ENCODE measurements at places on chromosomes 1 and 21.

DNA sequence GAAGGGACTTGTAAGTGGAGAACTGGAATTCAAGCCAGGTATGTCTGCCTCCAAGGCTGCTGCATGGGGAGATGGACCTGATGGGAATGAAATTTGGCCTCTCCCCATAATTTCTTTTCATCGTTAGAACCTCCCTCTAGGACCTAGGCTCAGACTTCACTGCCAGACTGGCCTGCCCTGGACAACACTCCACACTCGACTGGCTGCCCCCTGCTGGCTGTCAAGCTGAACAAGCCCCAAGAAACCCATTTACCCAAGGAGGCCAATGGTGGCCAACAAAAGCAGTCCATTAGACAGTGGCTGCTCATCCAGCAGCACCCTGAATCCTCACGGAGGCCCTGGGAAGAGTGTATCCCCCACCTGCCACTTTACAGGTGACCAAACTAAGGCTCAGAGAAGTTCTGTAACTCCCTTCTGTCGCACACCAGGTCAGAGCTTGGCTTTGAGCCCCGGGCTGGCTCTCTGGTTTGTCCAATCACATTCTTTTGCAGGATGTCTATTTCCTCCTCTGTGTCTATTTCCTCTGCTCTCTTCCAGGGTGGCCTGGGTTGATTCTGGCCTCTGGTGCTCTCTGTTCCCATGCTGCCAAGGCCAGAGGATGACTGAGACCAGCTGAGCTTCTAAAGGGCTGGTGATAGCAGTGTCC is 3.8 kb downstream of the RNF186 start:
- no peak for DNase-seq

- DNase-seq: no peak
Observed at GRCh38 chr1:100229681-100230443, 19.8 kb downstream of the DBT start.

- no peak for DNase-seq
Observed at GRCh38 chr1:101247404-101248287, 10.8 kb downstream of the S1PR1 start.

GRCh38 chr1:55396381-55396891 is 181.3 kb upstream of the USP24 start:
- no peak for DNase-seq

DNA sequence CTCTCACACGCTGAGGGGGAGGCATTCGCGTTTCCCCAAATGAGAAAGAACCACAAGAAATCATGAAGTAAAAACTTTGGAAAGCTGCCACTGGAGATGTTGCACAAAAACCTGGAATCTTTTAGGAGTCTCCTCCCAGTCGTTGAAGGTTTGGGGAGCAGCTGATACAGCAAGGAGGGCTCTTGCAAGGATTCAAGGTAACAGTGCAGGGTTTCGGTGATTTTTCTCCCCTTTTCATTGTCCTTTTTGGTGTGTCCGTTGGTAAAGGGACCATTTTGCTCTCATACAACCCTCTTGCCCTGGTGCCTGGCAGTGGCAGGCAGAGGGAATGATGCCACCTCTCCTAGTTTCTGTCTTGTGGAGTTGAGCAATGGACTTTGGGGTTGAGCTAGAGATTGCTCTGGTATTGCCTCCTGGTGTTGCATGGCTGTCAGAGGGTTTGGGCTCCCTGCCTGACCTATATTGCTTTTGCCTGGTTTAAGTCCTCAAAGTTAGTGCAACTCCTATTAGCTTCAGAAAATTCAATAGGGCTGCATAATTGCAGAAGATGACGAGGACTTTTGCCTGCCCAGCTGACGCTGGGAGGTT is 872 bp downstream of the BRINP2 start:
- no peak for DNase-seq

DNA sequence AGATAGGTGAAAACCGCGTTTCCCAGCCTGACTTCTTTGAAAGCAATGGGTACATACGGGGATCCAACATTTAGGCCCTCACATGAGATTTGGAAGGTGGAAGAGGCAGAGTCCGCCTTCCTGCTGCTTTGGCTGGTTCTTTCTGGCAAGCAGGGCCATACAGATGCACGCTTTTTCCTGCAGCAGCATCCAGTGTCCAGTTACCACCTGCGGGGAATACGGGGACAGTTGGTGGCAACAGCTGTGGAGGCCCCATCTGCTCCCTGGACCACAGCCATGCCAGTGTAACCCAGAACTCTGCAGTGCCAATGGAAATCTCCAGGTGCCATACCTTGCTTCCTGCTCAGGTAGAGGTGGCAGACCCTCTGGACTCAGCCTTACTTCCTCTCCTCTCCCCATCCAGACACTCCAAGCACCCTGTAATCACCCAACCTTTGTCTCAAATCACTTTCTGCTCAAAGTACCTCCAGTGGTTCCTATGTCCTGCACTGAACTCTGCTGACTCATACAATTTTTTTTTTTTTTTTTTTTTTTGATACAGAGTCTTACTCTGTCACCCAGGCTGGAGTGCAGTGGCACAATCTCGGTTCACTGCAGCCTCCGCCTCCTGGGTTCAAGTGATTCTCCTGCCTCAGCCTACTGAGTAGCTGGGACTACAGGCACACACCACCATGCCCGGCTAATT is 68.3 kb downstream of the SLC16A1 start:
- no peak for DNase-seq

- no peak for DNase-seq
Observed at GRCh38 chr1:60746278-60746791, 336.0 kb upstream of the NFIA start.

GRCh38 chr21:35810431-35810970 is 249.8 kb downstream of the SETD4 start:
- DNase-seq: no peak

- DNase-seq: no peak
Observed at GRCh38 chr1:151621351-151621750, 9.5 kb downstream of the SNX27 start.

DNA sequence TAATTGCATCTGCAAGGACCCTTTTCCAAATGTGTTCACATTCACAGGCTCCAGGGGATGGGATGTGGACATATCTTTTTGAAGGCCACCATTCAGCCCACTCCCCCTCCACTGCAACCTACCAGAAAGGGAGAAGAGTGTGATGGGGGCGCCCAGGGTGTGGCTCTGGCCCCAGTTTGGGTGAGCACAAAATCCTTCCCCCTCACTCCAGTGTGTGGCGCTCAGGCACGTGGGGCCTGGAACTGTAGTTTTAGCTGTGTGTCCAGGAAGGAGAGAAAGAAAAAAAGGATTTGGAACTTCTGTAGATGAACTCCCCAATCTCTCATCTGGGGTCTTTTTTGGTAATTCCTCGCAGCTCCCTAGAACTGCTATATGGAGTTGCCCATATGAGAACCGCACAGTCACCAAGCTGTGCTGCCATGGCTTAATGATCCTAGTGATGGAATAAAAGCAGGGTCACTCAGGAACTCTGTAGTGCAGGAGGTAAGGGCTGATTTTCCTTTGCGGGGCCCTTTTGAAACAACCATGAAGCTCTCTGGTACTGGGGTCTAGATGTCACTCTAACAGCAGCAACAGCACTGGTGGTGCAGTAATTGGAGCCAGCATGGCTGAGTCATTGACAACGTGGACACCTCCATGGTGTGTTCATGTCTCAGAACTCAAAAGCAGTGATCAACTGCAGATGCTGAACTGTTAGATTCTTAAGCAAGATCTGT is 17.0 kb downstream of the AGT start:
- no peak for DNase-seq

- DNase-seq: no peak
Observed at GRCh38 chr1:32051706-32052105, 21.0 kb upstream of the TMEM39B start.

DNA sequence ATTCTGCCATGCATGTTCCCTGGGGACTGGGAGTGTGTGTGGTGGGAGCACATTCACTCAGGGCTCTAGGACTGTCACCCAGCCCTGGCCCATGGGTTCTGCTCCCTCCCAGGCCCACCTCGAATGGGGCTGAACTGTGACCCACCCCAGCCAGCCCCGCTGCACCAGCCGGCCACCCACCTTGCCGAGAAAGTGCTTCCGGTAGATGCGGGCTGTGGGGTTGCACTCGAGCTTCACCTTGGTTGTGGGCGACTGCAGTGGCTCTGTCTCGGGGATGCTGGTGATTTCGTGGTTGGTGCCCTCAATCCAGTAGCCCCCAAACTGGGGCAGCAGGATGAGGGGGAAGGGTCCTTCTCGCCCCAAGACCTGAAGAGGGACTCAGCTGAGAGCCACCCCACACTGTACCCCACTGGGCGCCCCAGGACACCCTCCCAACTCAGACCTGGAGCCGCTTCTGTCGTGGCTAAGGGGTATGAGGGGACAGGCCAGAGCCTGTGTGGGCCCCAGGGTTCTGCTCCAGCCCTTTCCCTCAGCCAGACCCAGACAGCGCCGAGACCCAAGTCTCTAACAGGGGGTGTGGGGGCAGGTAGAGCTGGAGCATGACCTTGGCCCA is 51.9 kb downstream of the RAP1GAP start:
- no peak for DNase-seq

DNA sequence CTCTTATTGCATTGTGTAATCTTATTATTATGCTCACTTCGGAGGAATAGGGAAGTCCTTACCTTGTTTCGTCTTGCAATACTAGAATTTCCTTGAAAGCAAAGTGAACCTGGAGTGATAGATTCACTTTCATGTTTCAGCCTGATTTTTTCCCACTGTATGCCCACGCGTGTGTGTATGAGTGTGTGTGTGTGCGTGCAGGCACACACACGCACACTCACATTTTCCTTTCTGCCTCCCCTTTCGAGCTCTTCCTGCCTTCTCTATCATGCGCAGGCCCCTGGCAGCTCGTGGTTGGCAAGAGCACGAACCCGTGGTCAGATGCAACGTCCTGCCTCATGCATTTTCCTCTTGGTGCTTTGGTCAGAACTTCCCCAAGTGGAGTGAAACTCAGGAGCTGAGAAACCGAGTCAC is at the start of gene GCSAML:
GCSAML (plus strand) TSS at position 366 of the 414 bp plus-strand sequence. CDS start 58 bp downstream, outside the sequence.
- no peak for DNase-seq

GRCh38 chr1:90821788-90822359 is 104.8 kb upstream of the BARHL2 start:
- no peak for DNase-seq

DNA sequence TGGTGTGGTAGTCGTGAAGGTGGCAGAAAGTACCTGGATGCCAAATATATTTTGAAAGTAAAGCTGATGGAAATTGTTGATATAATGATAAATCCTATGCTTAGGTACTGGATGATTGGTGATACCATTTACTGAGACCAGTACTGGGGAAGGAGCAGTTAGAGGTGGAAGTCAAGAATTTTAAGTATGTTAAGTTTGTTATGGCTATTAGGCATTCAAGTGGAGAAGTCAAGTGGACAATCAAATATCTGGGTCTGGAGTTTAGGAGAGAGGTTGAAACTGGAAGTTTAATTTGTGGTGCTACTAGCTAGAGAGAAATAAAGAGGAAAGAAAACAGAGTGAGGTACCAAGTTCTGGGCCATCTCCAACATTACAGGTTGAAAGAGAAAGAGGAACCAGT is 89.1 kb downstream of the ATF6 start:
- no peak for DNase-seq

GRCh38 chr1:109579491-109579890 is 31.1 kb downstream of the GNAI3 start:
- no peak for DNase-seq

DNA sequence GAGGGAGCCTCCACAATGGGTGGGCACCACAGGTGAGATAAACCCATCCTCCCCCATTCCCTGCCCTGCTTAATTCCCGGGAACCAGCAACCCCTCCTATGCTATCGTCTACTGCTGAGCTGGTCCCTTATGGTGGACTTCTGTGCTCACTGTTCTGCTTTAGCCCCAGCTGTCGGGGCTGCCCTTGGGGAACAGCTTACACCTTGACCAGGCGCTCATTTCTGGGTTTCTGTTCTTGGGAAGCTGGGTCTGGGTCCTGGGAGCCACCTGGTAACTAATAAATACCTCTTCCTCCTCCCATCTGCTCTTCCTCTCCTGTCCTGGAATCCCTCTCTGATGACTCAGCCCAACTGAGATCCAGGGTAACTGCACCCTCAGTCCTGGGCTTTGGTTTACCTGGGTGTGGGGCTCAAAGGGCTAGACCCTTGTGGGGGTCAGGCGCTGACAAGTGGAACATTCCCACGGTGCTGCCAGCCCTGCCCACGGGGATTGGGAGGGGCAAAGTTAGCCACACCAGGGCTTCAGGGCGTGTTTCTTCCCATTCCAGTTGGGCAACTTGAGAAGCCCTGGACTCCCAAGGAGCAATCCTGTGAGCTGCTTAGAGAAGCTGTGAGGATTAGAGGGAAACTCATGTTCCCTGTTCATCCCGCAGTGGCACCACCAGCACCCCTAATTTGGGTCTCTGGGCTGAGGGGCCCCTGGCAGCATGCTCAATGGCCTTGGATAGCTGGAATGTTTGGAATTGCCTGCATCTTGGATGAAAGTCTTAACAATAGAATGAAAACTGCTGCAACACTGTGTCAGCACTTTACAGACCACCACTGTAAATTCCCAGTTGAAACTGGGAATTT is 1.6 kb downstream of the PCAT6 start:
- no peak for DNase-seq

GRCh38 chr1:167627615-167627864 is 2.5 kb upstream of the RCSD1 start:
- DNase-seq: no peak

- no peak for DNase-seq
Observed at GRCh38 chr1:50358962-50359361, 64.3 kb downstream of the DMRTA2 start.

DNA sequence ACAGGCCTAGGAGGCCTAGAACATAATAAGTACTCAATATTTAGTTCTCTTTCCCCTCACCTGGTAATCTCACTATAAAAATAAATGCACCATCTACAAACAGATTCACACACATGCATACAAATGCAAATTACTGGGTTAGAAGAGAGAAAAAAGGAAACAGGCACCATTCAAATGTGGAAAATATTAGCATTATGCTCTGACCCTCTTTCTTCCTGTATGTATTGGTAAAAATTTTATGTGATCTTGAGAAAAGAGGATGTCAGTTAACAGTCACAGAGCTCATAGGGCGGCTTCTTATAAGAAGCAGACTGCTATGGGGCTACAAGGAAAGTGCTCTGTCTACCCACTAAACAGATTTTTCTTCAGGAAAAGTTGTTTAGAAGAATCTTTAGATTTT is 565.4 kb downstream of the LMO4 start:
- no peak for DNase-seq

DNA sequence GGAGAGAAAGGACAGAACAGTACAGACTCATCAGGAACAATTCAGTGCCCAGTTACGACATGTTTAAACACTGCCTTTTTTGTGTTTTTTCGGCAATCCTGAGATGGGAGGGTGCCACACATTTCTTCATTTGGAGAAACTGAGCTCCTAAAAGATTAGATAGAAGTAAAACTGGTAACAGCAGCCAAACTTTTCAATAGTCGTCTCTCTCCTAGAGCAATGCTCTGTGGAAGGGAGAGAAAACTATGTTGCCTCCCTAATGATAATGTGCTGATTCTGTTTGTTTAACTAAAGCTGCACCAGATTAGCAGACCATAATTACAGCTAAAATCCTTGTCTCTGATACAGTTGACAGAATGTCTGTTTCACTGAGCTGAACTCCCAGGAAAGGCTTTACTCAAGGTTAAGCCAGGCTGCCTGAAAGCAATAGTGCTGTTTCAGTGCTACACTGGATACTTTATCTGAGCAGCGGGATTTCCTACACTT is 76.2 kb upstream of the CXADR start:
- no peak for DNase-seq

DNA sequence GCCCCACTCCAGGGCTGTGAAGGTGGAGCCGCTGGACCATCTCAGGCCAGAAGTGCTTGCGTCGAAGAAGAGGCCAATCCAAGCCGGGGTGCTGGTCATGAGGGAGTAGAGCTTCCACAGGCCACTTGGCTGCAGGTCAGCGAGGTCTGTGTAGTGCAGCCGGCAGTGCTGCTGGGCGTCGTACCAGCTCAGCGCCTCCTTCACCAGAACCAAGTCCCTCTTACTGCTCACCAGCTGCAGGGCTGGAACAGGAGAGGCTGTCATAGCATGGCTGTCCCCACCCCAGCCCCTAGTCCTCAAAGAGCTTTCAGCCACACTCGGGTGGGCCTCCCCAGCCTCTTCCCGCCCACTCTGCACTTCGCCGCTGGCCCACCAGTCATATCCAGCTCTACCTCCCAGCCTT is 2.2 kb downstream of the CLEC20A start:
- no peak for DNase-seq
